ENCODE measurements at places on chromosomes 6 and 20. TPM values are rescaled to one million over a fixed set of nuclear protein-coding genes. Genes with fewer than 3 reads are reported as not detected.

- no peak overlapping the region for H3K4me3 ChIP-seq
- no peaks in the 10 kb centered on the region for H3K36me3 ChIP-seq
- no peaks in the 10 kb centered on the region for H3K27me3 ChIP-seq
- no peak overlapping the region for H3K27ac ChIP-seq
- no peak for DNase-seq
These were observed 36.1 kb downstream of the KIF16B start for GRCh38 chr20:16537025-16537665.

DNA sequence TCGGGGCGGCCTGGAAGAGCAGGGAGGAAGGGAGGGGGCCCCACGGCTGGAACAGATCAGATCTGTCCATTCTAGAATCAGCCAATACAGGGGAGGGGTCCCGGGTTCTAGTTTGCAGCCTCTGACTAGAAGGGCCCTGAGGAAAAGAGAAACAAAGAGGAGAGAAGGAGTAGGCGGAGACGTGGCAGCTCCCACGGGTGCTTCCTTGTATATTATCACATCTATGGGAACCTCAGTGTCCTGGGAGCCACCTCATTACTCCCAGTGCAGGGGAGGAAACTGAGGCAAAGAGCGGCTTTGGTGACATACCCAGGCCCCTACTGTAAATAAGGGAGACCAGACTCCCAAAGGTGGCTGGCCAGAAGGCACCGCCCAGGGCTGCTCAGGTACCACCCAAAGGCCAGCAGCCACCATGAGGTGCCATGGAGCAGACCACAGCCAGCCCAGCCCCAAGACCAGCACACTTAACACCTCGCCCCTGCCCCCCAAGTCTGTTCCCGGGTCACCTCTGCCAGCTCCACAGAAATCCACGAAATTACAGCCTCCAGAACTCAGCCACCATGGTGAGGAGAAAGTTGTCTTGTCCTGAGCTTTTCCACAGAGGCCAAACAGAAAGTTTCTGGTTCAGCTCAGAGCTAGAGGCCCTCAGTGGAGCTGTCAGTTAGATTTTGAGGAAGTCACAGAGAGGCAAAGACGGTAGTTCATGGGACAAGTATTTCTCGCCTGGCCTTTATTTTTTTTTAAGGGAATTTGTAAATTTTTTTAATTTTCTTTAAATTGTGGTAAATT, 2.1 kb downstream of the ZC3H12D start:
- no peaks in the 10 kb centered on the region for H3K27me3 ChIP-seq
- no peak overlapping the region for H3K27ac ChIP-seq
- no peak for DNase-seq
- H3K4me1 ChIP-seq = 0 out of 2 replicates have a peak, but pooled peaks cover 6% of the 10 kb centered on the region
- no peak overlapping the region for H3K4me3 ChIP-seq
- no peaks in the 10 kb centered on the region for H3K36me3 ChIP-seq

DNA sequence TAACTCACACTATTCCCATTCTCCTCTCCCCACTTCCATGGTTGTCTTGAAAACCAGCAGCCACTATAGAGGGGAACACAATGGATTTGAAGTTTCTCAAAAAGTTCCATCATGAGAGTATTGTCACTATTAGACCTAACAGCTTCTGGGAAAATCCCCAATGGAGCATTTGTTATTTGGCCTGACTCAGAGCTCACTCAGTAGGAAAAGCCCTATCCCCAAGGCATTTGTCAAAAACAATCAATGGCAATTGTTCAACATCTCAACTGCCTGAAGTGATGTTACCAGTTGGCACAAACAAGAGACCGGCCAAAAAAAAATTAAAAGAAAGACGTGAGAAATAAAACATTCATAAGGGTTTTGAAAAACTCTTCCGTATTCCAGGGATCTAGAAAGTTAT, 98.8 kb downstream of the MYLK4 start:
- no peak overlapping the region for H3K27ac ChIP-seq
- no peaks in the 10 kb centered on the region for H3K27me3 ChIP-seq
- DNase-seq = no peak
- no peaks in the 10 kb centered on the region for H3K4me1 ChIP-seq
- H3K36me3 ChIP-seq = no peaks in the 10 kb centered on the region

DNA sequence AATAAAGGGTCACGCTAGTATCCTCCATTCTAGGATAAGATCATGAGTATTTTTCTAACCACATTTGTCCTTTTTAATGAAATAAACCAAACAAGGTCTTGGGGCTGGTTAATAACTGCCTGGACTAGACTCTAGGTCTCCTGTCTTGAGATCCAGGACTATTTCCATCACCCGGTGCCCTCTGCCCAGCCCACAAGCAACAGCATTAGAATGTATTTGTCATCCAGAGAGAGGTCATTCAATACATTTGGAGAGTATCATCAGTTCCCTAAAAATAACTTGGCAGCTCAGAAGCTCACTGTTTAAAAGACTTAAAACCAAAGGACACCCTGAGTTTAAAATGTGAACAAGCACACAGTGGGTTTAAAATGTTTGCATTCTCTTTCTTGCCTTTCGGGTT, 4.4 kb upstream of the RBM24 start:
- no peaks in the 10 kb centered on the region for H3K36me3 ChIP-seq
- H3K4me1 ChIP-seq = peaks cover 9% of the 10 kb centered on the region
- no peaks in the 10 kb centered on the region for H3K27me3 ChIP-seq
- no peak overlapping the region for H3K27ac ChIP-seq

- no peaks in the 10 kb centered on the region for H3K27me3 ChIP-seq
- H3K27ac ChIP-seq = no peak overlapping the region
- no peaks in the 10 kb centered on the region for H3K4me1 ChIP-seq
- no peaks in the 10 kb centered on the region for H3K36me3 ChIP-seq
These were observed 71.8 kb upstream of the TIAM2 start for GRCh38 chr6:154923199-154923869.

- no peak overlapping the region for H3K4me3 ChIP-seq
- no peaks in the 10 kb centered on the region for H3K27me3 ChIP-seq
- H3K27ac ChIP-seq = no peak overlapping the region
- H3K4me1 ChIP-seq = peaks cover 4% of the 10 kb centered on the region
- DNase-seq = no peak
- H3K36me3 ChIP-seq = no peaks in the 10 kb centered on the region
These were observed 9.7 kb upstream of the SLCO4A1 start for GRCh38 chr20:62632575-62633090.

DNA sequence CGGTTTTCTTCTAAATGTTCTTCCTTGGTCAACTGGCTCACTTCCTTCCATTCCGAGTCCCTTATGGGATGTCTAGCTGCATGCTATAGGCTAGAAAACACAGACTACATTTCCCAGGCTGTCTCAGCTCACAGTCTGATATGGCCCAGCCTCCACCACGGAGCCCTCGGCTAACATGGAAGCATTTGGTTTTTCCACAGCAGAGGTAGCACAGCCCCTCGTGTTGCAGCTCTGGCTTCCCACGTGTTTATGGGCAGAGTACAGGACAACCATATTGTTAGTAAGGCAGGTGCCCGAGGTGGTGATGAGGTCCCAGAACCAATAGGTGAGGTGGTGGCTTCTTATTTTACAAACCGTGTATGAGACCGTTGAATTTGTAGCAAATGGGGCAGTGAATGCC, 8.7 kb downstream of the GPLD1 start:
- no peak for DNase-seq
- no peak overlapping the region for H3K4me3 ChIP-seq
- H3K27me3 ChIP-seq = no peaks in the 10 kb centered on the region
- H3K36me3 ChIP-seq = no peaks in the 10 kb centered on the region
- no peak overlapping the region for H3K27ac ChIP-seq
- H3K4me1 ChIP-seq = peaks cover 23% of the 10 kb centered on the region

GRCh38 chr20:51702556-51702955, 65.6 kb downstream of the ATP9A start:
- no peak for DNase-seq
- H3K4me3 ChIP-seq = no peak overlapping the region
- H3K36me3 ChIP-seq = 0 out of 2 replicates have a peak, but pooled peaks cover 1% of the 10 kb centered on the region
- H3K27ac ChIP-seq = peak overlapping the region; percentile 83

- H3K27me3 ChIP-seq = no peaks in the 10 kb centered on the region
- no peak for DNase-seq
- no peak overlapping the region for H3K27ac ChIP-seq
These were observed 129.8 kb downstream of the SLC23A2 start for GRCh38 chr20:4871486-4871885.

- no peaks in the 10 kb centered on the region for H3K36me3 ChIP-seq
- H3K4me3 ChIP-seq = no peak overlapping the region
- H3K27ac ChIP-seq = no peak overlapping the region
- H3K4me1 ChIP-seq = no peaks in the 10 kb centered on the region
- DNase-seq = no peak
- H3K27me3 ChIP-seq = no peaks in the 10 kb centered on the region
These were observed 312.2 kb downstream of the ADGRG6 start for GRCh38 chr6:142613981-142614380.

DNA sequence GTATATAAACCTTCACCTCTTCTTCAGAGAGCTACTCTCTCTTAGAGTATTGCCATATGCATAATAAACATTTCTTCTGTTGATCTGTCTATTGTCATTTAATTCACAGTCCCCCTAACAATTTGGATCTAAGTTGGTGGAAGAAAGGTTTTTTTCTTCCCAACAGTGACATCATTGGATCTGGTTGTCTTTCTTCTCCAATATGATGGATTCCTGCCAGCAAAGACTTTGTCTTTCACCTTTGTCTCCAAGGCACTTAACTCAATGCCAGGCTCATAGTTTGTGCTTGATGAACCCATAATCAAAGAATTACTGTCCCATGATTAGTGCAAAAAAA, 39.6 kb downstream of the ABHD12 start:
- H3K27ac ChIP-seq = no peak overlapping the region
- no peak for DNase-seq
- no peak overlapping the region for H3K4me3 ChIP-seq
- H3K4me1 ChIP-seq = peaks cover 29% of the 10 kb centered on the region
- H3K36me3 ChIP-seq = no peaks in the 10 kb centered on the region
- H3K27me3 ChIP-seq = no peaks in the 10 kb centered on the region

GRCh38 chr6:40860443-40860842, 178.6 kb downstream of the UNC5CL start:
- H3K27me3 ChIP-seq = no peaks in the 10 kb centered on the region
- H3K27ac ChIP-seq = no peak overlapping the region
- H3K4me3 ChIP-seq = no peak overlapping the region
- H3K36me3 ChIP-seq = no peaks in the 10 kb centered on the region

- no peaks in the 10 kb centered on the region for H3K27me3 ChIP-seq
- H3K36me3 ChIP-seq = peaks cover 14% of the 10 kb centered on the region
- no peak overlapping the region for H3K27ac ChIP-seq
- DNase-seq = no peak
- no peak overlapping the region for H3K4me3 ChIP-seq
These were observed 18.1 kb downstream of the UQCC2 start for GRCh38 chr6:33693186-33694105.

DNA sequence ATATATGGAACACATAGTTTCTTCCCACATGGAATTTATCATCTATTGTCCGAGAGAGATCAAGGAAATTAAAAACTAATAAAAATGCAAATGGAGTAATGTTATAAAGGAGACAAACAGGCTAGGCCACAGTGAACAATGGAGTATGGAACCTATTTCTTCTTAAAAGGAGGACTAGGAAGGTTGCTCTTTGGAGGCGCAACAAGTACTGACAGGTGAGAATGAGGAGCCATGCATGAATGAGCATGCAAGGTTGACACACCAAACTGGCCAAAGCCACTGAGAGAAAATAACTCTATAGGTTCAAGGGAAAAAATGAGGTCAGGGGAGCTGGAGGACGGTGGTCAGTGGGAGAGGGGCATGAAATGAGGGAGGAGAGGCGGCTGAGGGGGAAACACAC, 40.9 kb downstream of the PSMB1 start:
- no peaks in the 10 kb centered on the region for H3K4me1 ChIP-seq
- H3K27ac ChIP-seq = no peak overlapping the region
- no peaks in the 10 kb centered on the region for H3K27me3 ChIP-seq

DNA sequence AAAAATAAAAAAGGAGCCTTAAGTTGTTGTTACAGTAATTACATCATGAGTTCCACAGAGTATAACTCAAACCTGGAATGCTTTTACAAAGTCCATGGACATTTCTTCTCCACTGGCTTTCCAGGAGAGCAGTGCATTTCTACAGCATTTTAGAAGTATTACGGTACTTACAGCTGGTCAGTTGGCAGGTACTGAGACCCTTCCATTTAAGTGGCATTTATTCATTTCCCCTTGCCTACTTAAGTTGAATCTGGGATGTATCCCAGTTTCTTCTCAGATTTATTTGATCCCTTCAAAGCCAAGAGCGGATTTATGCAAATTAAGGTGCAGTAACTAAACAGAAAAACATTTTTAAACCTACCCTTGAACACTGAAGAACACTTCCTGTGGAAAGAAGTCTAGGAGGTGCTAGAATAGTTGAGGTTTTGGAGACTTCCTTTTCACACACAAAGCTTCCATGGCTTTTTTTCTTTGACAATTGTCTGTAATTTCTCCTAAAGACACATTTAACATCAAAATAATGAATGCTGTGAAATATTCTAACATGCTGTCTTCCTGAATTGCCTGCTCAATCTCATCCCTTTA, 3.4 kb downstream of the PRDM13 start:
- no peak overlapping the region for H3K27ac ChIP-seq
- no peaks in the 10 kb centered on the region for H3K4me1 ChIP-seq
- H3K27me3 ChIP-seq = peaks cover 2% of the 10 kb centered on the region
- DNase-seq = no peak
- no peaks in the 10 kb centered on the region for H3K36me3 ChIP-seq

GRCh38 chr6:80872951-80873308, 766.5 kb downstream of the BCKDHB start:
- H3K36me3 ChIP-seq = no peaks in the 10 kb centered on the region
- no peak overlapping the region for H3K27ac ChIP-seq
- H3K4me3 ChIP-seq = no peak overlapping the region
- no peak for DNase-seq
- H3K4me1 ChIP-seq = no peaks in the 10 kb centered on the region

DNA sequence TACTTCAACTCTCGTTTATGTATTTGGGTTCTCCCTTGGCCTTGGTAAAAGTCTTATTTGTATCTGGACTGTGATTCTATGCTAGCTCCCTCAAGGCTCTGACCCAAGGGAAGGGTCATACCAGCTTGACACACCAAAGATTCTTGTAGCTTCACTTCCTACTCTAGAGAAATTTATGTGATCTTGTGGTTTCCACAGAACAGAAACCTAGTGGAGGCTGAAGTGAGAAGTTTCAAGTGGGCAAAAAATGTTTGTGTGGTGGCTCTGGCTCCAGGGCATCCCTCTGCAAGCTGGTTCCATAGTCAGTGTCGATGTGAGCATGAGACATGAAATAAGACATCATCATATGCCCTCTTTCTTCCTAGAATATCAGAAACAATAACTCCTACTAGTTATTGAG, 48.1 kb upstream of the TNFRSF21 start:
- no peak overlapping the region for H3K4me3 ChIP-seq
- H3K27me3 ChIP-seq = no peaks in the 10 kb centered on the region
- H3K36me3 ChIP-seq = no peaks in the 10 kb centered on the region
- H3K4me1 ChIP-seq = 0 out of 2 replicates have a peak, but pooled peaks cover 4% of the 10 kb centered on the region
- H3K27ac ChIP-seq = no peak overlapping the region

DNA sequence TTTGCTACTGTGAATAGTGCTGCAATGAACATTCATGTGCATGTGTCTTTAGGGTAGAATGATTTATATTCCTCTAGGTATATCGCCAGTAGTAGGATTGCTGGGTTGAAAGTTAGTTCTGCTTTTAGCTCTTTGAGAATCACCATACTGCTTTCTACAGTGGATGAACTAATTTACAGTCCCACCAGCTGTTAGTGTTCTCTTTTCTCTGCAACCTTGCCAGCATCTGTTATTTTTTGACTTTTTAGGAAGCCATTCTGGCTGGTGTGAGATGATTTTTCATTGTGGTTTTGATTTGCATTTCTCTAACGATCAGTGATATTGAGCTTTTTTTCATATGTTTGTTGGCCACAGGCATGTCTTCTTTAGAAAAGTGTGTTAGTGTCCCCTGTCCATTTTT, 40.0 kb downstream of the PLG start:
- H3K4me3 ChIP-seq = no peak overlapping the region
- no peaks in the 10 kb centered on the region for H3K27me3 ChIP-seq
- no peak overlapping the region for H3K27ac ChIP-seq
- H3K36me3 ChIP-seq = no peaks in the 10 kb centered on the region

KCNK16 gene
- not detected for total RNA-seq

CLVS2 gene
- total RNA-seq = not detected

F13A1 gene
- not detected for total RNA-seq

RIPOR2 gene
- total RNA-seq = 0.86 TPM

IL17A gene
- total RNA-seq = not detected

WFDC12 gene
- total RNA-seq = not detected

B3GAT2 gene
- 0.12 TPM for total RNA-seq
